ENCODE measurements at places on chromosomes 1 and 21.

GRCh38 chr1:225909477-225909876, 14.6 kb downstream of the PYCR2 start:
- DNase-seq, result no peak

DNA sequence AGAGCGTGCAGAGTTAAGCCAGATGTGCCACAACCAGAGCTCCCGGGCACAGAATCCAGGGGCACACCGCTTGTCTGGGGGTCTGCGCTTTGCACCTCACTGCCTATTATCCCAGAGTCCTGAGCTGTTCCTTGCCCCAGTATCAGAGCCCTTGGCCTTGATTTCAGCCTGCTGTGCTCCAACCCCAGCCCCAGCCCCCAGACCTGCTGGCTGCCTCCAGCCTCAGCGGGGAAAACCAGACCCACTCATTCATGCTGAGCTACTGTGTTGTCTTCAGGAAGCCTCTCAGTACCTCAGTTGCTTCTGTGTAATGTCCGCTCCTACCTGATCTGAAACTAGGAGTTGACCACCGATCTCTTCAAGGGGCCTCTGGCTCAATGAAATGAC, 1.1 kb downstream of the IKBKE start:
- DNase-seq, result no peak

DNA sequence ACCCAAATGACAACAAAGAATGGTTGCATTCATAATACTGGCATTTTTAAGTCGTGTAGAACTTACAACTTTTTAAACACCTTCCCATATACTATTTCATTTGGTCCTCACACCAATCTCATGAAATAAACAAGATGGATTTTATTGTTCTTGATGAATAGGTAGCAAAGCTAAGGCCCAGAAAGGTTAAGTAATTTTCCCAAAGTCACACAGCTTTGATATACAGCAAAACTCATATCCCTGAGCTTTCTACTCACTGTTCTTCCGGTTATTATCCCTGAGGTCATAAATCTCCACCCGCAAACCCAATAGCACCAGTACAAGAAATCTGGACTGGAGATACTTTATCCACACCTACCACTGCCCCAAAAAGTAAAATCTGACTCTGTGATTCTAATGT, 186.2 kb downstream of the RUNX1 start:
- DNase-seq, result no peak

DNA sequence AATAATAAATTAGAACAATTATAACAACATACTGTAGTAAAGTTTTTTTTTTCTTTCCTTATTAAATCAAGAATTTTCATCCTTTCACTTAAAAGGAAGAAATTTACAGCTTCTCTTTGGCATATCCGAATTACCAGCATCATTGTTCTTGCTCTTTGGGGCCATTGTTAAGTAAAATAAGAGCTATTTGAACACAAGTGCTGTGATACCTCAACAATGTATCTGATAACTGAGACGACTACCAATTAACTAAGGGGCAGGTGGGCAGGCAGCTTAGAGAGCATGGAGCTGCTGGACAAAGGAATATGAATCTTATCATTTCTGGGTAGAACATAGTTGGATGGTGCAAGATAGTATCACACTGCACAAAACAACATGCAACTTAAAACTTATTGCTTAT, 719.9 kb upstream of the TMPRSS15 start:
- no peak for DNase-seq

- no peak for DNase-seq
These were observed 121.1 kb downstream of the LACTBL1 start for GRCh38 chr1:22851517-22851916.

GRCh38 chr1:204032642-204033235, 40.2 kb upstream of the SOX13 start:
- no peak for DNase-seq

- DNase-seq, result no peak
These were observed 7.0 kb downstream of the TCHH start for GRCh38 chr1:152107984-152108881.

GRCh38 chr1:86062453-86062852, 94.1 kb downstream of the COL24A1 start:
- DNase-seq, result no peak

GRCh38 chr1:62352387-62352786, 33.2 kb upstream of the KANK4 start:
- DNase-seq, result no peak

DNA sequence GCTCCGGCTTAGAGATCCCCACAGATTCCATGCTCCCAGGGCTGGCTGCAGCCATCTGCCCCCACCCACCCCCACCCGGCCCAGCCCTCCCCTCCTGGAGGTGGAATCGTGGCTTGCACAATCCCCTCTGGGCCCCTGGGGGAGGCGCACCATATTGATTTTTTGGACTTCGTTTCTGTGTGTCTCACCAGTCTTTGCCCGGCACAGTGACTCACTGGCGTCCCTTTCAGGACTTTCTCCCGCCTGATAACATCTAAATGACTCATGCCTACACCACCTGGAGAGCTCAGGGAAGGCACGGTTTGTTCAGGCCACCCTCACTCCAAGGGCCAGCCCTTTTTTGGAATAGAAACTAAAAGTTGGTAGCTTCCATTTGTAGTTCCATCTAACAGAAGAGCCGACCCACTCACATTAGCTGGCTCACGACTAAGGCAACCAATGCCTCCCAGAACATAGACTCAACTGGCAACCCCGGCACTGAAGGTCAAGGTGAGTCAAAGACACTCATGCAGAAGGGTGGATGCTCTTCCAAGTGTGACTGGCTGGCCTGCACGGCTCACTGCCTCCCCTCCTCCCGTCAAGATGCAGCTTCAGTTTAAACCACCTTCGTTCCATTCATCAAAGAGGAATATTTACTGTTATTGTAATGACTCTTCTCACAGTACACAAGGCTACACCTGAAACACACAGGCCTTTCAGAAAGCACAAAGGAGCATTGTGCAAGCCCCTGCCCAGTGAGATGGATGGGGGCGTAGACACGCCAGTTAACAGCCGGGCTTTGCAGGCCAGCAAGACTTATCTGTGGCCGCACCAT, 18.1 kb upstream of the ETS2 start:
- DNase-seq, result no peak

DNA sequence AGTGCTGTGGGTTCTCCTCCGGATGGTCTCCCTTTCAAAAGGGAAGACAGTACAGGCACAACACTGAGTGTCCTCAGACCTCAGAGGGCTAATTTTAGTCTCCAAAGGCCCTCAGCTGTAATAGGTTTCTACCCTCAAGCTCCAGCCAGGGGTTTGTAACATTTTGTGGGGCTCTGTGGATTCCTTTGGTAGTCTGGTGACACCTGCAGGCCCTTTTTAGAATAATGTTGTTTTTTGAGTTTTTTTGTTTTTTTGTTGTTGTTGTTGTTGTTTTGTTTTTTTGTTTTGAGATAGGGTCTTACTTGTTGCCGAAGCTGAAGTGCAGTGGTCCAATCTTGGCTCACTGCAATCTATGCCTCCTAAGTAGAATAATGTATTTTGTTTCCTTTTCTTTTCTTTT, 15.0 kb upstream of the TMEM201 start:
- no peak for DNase-seq

- DNase-seq, result no peak
These were observed 1.9 kb downstream of the PLEKHA6 start for GRCh38 chr1:204357551-204358490.

DNA sequence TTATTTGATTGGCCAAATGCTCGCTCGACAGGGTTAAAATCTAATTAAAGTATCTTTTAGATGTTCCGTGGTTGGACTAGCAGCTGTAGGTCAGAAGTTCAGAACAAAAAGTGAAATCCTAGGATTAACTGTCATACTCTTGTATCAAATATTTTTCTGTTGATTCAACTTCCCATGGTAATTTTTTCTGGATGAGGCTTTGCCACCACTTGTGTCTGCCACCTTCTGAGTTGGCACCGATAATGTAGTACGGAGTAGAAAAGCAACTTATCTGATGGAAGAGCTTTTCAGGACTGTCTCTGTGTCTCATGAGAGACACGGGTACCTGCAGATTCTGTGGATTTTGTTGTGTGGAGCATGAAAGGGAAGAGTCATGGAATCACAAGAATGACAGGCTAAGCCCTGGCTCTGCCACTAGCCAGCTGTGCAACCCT, 44.6 kb upstream of the CNN3 start:
- DNase-seq, result no peak

GRCh38 chr1:237684236-237684635, 206.5 kb downstream of the ZP4 start:
- DNase-seq, result no peak

- no peak for DNase-seq
These were observed 15.9 kb upstream of the SAMD11 start for GRCh38 chr1:907611-908451.

DNA sequence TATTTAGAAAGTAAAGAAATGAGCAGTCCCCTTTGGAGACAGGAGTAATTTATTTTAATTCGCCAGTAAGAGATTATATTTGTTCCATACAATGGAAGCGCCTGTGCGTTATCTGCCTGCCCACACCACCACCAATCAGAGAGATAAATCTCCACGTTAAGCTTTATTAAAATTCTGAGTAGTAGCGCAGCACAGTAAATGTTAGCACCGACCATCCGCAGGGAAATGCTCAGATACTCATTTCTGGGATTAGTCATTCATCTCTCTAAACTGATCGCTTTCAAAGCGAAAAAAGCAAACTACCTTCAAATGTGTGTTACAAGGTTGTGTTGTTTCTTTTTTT, 1.2 kb downstream of the ETS2 start:
- DNase-seq, result no peak

- no peak for DNase-seq
These were observed 194.0 kb downstream of the PLPP3 start for GRCh38 chr1:56385314-56385713.

DNA sequence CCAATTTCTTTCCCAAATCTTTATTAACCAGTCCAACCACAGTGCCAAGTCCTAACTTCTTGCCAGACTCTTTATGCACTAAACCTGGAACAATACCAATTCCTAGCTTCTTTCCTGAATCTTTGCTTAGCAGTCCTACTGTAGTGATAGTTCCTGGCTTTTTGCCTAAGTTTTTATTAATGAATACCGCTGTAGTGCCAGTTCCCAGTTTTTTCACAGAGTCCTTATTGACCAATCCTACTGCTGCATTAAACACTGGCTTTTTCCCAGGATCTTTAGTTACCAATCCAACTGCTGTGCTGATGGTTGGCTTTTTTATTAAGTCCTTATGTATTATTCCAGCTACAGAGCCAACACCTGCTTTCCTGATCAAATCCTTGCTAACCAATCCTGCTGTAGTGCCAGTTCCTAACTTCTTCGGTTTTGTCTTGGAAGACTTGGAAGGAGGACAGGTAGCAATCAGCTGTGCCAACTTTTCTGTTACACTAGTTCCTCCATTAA, 80.8 kb downstream of the ASH1L start:
- DNase-seq, result no peak

GRCh38 chr1:117564227-117565075, 41.4 kb upstream of the TENT5C start:
- DNase-seq, result no peak

GRCh38 chr1:221823561-221823960, 81.7 kb upstream of the DUSP10 start:
- DNase-seq, result no peak

- no peak for DNase-seq
These were observed 435.3 kb upstream of the USP24 start for GRCh38 chr1:55650444-55650843.

GRCh38 chr1:202244841-202245261, 51.3 kb downstream of the LGR6 start:
- no peak for DNase-seq

DNA sequence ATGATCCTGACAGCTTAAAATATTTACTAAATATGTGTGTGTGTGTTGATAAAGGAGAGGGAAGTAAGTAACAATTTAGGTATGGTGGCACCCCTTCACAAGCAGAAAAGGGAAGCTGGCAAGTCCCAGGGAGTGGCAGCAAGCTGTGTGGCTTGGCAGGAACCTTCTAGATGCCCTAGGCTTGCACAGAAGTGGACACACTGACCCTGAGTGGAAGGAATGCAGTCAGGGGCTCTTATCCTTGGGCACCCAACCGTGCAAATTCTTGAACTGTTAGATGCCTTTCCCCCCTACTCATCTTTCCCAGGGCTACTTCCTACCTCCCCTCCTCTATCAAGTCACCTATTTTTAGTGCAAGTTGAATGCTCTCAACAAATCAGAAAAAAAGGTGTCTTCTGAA, 18.9 kb downstream of the ACP6 start:
- no peak for DNase-seq

- no peak for DNase-seq
These were observed 28.6 kb downstream of the TRIM67 start for GRCh38 chr1:231190456-231190855.
